ENCODE measurements at places on chromosomes 11 and 22. TPM values are rescaled to one million over a fixed set of nuclear protein-coding genes. Genes with fewer than 3 reads are reported as not detected.

DNA sequence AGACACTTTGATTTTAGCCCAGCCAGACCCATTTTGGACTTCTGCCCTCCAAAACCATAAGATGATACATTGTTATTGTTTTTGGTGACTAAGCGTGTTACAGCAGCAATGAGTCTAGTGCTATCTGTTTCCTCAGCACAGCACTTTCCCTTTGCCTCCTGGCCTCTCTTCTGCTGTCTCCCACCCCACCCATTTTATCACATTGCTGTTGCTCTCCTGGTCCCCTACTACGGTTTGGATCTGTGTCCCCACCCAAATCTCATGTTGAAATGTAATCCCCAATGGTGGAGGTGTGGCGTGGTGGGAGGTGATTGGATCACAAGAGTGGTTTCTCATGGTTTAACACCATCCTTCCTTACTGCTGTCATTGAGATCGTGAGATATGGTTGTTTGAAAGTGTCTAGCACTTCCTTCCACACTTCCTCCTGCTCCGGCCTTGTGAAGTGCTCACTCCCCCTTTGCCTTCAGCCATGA is 59.8 kb upstream of the CD82 start:
- no peaks in the 10 kb centered on the region for H3K36me3 ChIP-seq
- H3K27ac ChIP-seq, result no peak overlapping the region
- no peaks in the 10 kb centered on the region for H3K27me3 ChIP-seq
- H3K4me3 ChIP-seq, result no peak overlapping the region
- no peaks in the 10 kb centered on the region for H3K4me1 ChIP-seq

GRCh38 chr22:27808451-27809225 is 7.1 kb upstream of the MN1 start:
- H3K4me3 ChIP-seq, result no peak overlapping the region
- no peaks in the 10 kb centered on the region for H3K36me3 ChIP-seq
- H3K27ac ChIP-seq, result no peak overlapping the region
- no peak for DNase-seq

- no peak for DNase-seq
- no peak overlapping the region for H3K4me3 ChIP-seq
- no peaks in the 10 kb centered on the region for H3K4me1 ChIP-seq
Measured at GRCh38 chr11:65766535-65766934, 14.2 kb downstream of the AP5B1 start.

The PPM1F gene
- polyA plus RNA-seq, result 1.8 TPM

- no peaks in the 10 kb centered on the region for H3K36me3 ChIP-seq
- H3K27me3 ChIP-seq, result no peaks in the 10 kb centered on the region
- DNase-seq, result no peak
- no peak overlapping the region for H3K27ac ChIP-seq
Measured at GRCh38 chr11:113286009-113286408, 28.4 kb upstream of the TTC12 start.

- no peak overlapping the region for H3K4me3 ChIP-seq
- no peak for DNase-seq
- no peaks in the 10 kb centered on the region for H3K4me1 ChIP-seq
- H3K36me3 ChIP-seq, result no peaks in the 10 kb centered on the region
- H3K27me3 ChIP-seq, result peaks cover 3% of the 10 kb centered on the region
- H3K27ac ChIP-seq, result no peak overlapping the region
Measured at GRCh38 chr11:115906171-115906570, 402.0 kb upstream of the CADM1 start.

- H3K36me3 ChIP-seq, result peaks cover 73% of the 10 kb centered on the region
- no peak overlapping the region for H3K4me3 ChIP-seq
- no peaks in the 10 kb centered on the region for H3K4me1 ChIP-seq
- no peak overlapping the region for H3K27ac ChIP-seq
- H3K27me3 ChIP-seq, result no peaks in the 10 kb centered on the region
- no peak for DNase-seq
Measured at GRCh38 chr22:38104084-38104483, 6.4 kb downstream of the BAIAP2L2 start.

- H3K4me1 ChIP-seq, result peaks cover 6% of the 10 kb centered on the region
- DNase-seq, result no peak
- H3K4me3 ChIP-seq, result no peak overlapping the region
- H3K27ac ChIP-seq, result no peak overlapping the region
- H3K36me3 ChIP-seq, result peaks cover 3% of the 10 kb centered on the region
Measured at GRCh38 chr11:30326906-30327305, 4.0 kb downstream of the ARL14EP start.

- no peaks in the 10 kb centered on the region for H3K36me3 ChIP-seq
- no peaks in the 10 kb centered on the region for H3K4me1 ChIP-seq
- H3K27ac ChIP-seq, result no peak overlapping the region
- DNase-seq, result no peak
Measured at GRCh38 chr22:38900677-38901076, 28.7 kb upstream of the CBX6 start.

DNA sequence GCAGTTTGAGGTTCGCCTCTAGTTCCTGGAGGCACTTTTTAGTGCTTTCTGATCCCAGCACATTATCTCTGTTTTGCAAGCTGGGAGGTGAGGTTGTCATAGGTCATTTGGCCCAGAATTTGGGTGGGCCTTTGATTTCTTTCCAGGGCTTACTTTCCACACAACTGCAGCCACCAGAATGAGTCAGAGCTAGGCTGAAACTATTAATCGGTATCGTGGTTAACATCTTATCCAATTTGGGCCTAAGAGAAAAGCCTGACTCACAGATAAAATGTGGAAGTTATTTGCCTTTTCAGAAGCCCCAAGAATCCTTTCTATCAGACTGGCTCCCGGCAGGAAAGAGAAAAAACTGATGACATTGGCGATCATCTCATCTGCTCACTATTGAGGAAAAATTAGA is 166.4 kb downstream of the KIRREL3 start:
- no peak overlapping the region for H3K27ac ChIP-seq

DNA sequence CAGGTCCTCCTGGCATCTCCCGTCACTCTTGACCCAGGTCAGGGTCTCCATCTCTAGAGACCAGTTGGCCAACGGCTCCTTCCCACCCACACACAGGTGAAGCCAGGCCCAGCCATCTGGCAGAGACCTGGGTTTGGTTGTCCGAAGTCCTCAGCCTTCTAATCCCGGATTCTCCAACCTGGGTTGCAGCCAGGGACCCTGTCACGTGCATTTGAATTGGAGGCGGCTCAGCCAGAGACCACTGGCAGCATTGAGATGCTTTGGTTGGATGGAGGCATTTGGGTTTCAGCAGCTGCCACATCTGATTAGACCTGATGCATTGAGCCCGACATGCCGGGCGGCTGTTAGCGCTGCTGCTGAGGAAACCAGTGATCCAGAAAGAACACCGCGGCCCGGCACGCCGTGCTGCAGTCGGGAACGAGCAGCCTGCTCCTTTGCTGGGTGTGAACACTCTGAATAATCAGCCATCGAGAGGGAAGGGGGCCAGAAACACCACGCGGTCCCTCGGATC is 163.2 kb downstream of the BRD1 start:
- H3K4me3 ChIP-seq, result no peak overlapping the region
- DNase-seq, result no peak
- no peaks in the 10 kb centered on the region for H3K36me3 ChIP-seq

The PACSIN3 gene
- 48.3 TPM for polyA plus RNA-seq

The EHF gene
- polyA plus RNA-seq, result 13.0 TPM

GRCh38 chr11:121426476-121427399 is 25.4 kb upstream of the SORL1 start:
- peaks cover 4% of the 10 kb centered on the region for H3K4me1 ChIP-seq
- no peaks in the 10 kb centered on the region for H3K36me3 ChIP-seq
- H3K27ac ChIP-seq, result no peak overlapping the region

DNA sequence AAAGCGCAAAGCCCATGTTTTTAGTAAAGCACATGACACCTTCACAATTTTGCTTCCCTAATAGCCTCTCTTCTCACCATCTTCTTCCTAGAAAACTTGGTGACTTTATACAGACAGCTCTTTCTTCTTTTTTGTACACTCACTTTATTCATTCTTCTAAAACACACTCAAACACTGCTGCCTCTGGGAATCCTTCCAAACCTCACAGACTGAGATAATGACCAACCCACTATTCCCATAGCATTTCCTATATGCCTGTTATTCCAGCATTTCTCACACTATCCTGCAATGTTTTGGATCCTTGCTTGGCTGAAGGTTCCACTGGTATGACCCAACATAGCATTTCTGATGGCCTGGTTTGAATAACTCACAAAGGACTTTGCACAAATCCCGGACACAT is 442.1 kb upstream of the CCDC90B start:
- no peak overlapping the region for H3K4me3 ChIP-seq
- DNase-seq, result no peak
- no peaks in the 10 kb centered on the region for H3K27me3 ChIP-seq
- H3K27ac ChIP-seq, result no peak overlapping the region

The SLC25A18 gene
- polyA plus RNA-seq, result not detected

Measured in small intestine (tissue), 16 donors.